ENCODE measurements at places on chromosomes 5 and 9.

DNA sequence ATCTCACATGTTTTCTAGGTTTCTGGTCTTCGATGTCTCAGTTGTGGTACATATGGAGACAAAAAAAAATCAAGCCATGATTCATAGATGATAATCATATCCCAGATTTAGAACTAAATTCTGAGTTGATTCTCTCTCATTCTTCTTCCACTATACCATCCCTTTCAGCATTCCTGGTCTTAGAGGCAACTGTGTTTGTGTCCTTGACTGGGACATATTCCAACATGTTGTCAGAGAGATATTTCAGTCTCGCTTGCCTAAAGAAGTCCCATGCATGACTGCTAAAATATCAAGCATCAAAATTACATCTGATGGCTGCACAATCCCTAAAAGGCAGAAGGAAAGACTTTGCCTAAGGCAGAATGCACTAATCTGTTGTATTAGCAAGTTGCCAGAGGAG, 236.6 kb downstream of the PSAT1 start:
- DNase-seq = no peak

GRCh38 chr9:87278971-87279733, 218.5 kb upstream of the DAPK1 start:
- no peak for DNase-seq

GRCh38 chr5:140174465-140175366, at the start of gene CYSTM1:
TSS of gene CYSTM1 (plus strand) at chr5:140175188. CDS start at chr5:140194466, 19,278 bp downstream.
- DNase-seq = peak; percentile 97

DNA sequence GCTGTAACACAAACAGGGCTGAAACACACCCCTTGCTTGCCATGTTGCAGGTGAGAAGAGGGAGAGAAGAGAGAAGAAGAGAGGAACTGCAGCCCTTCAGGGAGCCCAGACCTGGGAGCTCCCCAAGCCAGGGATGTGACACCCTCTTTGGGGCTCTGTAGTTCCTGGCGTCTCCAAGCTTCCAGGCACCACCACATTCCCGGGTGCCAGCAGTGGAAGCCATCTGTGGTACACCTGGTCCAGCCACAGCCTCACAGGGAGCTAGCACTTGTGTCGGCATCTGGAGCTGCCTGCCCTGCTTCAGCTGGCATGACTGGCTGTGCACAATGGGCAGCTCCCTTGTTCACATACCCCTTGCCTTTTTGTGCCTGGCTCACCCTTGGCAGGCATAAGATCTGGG, 182.1 kb downstream of the DEPDC1B start:
- no peak for DNase-seq

DNA sequence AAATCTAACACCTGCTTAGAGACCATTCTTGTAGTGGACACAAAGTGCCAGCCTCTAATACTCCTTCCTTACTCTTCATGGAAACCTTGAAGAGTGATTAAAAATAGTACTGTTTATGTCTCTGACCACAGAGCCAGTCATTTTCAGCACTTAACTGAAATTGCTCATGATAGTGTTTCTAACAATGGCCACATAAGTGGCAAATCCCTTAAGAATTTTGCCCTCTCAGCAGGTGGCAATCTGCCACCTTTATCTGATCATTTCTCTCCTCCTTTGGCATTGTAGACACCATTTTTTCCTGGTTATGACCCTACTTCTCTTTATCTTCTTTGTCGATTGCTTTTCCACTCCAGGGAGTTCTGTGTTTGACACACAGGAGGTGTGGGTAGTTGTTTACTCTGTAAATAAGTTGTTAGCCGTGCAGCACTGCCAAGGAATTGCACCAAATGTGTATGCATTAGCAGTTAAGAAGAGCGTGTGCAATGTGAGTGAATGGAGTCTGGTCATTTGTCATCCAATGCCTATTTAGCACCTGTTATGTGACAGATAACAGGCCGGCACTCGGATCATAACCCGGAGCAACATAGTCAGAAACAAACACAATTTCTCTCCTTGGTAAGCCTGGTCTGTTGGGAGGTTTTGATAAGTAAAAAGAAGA, 36.8 kb upstream of the STARD4 start:
- DNase-seq = no peak

DNA sequence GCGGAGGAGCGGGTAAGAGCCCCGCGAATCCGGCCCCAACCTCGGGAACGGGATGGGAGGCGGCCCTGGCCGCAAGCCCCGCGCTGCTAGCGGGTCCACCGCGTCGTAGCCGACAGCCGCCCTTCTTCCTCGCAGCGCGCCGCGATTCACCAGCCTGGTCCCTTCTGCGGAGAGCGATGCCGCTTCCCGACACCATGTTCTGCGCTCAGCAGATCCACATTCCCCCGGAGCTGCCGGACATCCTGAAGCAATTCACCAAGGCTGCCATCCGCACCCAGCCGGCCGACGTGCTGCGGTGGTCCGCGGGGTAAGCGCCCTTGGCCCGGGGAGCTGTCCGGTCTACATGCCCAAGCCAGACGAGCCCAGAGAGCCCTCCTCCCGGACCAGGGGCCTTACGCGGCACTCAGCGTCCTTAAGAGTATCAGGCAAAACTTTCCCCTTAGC, 335 bp downstream of the ROPN1L start:
- DNase-seq = no peak

DNA sequence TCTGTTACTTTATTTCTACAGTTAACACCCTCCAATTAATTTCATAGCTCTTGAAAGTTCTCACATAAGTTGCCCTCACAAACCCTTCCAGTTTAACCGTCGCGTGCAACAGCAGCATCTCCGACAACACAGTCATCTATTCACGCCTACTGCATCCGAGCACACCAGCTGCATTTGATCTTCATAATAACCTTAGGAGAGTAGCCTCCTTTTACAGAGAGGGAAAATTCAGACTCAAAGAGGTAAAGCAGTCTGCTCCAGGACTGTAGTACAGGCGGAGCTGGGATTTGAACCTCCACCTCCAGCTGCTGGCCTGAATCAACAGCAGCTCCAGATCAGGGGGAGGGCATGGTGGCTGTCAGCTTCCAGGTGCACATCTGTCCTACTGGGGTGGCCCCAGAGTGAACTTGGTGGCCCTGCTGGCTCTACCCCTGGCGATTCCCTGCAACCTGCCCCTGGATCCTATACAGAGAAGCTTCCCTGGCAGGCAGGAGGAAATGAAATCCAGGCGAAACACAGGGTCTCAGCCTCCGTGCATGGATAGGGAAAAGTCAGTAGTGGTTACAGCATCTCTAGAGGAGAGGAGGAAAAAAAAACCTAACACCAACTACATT, 71.6 kb upstream of the UNC5A start:
- DNase-seq = no peak

GRCh38 chr5:94024620-94025019, 283.2 kb upstream of the POU5F2 start:
- no peak for DNase-seq

DNA sequence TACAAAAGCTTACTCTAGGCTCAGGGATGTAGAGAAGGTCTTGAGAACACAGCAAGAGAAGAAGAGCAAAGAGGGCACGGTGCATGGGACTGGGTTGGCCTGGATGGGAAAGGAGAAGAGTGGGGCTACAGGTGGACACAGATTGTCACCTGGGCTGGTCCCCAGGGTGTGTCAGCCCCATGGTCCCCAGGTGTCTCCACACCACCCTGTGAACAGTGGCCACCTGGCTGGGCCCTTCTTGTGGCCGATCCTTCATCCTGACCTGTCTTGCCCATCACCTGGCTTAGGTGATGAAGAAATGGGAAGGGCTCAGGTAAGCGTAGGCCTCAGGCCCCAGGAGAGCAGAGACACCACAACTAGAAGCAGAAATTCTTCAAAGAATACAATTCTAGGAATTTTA, 188.9 kb downstream of the TENT4A start:
- DNase-seq = no peak

DNA sequence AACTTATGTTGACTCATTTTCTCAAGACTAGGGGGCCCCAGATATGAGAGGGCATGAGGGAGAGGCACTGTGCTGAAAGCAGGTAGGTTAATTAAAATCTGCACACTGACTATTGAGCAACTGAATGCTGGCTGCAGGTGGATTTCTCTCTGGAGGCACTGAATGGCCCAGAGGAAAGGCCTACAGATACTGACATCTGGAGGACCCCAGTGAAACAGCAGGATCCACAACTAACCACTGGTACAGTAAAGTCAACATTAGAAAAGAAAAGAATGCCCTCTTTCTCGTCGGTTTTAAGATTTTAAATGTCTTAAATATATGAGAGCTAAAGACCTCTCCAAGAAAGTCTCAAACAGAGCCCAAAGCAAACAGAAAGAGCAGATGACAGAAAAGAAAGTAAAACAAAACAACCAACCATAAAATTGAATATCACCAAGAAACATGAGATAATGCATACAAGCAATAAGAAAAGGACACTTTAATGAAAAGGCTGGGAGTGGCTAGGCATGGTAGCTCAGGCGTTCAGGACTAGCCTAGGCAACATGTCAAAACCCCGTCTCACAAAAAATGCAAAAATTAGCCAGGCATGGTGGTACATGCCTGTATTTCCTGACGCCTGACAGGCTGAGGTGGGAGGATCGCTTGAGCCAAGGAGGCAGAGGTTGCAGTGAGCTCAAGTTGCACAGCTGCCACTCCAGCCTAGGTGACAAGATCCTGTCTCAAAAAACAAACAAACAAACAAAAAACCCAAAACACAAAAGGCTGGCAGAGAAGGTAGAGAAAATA, 43.3 kb downstream of the PUM3 start:
- no peak for DNase-seq

- DNase-seq = peak; percentile 81
Measured at GRCh38 chr5:956941-957747, 51.5 kb upstream of the NKD2 start.

DNA sequence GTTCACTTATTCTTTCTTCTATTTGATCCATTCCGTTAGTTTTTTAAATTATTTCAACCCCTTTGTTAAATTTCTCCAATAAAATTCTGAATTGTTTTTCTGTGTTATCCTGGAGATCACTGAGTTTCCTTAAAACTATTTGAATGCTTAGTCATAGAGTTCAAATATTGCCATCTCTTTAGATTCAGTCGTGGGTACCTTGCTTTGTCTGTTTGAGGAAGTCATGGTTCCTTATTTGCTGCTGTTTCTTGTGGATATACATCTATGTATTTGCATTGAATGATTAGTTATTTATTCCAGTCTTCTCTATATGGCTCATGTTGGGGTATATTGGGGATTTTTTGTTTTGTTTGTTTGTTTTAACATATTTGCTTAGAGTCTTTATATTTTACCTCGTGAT, 80.6 kb downstream of the HINT1 start:
- no peak for DNase-seq

DNA sequence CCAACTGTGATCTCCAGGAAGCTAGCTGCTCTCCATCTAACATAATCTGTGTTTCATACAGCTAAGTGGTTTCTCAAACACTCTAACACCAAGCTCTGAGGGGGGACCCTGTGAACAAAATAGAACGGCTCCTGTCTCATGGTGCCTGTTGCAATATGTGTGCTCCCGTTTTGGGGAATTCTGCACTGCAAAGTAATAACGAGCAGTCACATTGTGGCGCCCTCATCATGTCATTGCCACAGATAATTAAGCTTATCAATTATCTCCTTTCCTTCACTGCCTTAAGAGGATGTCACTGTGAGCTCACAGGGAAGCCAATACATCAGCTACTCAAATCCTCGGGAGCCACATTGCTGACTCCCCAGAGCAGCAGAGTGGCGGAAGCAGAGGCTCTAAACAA, 416.2 kb downstream of the SPOCK1 start:
- no peak for DNase-seq

- DNase-seq = no peak
Measured at GRCh38 chr5:40618926-40619325, 60.8 kb upstream of the PTGER4 start.

GRCh38 chr5:69432412-69433206, 17.7 kb downstream of the MARVELD2 start:
- DNase-seq = no peak

DNA sequence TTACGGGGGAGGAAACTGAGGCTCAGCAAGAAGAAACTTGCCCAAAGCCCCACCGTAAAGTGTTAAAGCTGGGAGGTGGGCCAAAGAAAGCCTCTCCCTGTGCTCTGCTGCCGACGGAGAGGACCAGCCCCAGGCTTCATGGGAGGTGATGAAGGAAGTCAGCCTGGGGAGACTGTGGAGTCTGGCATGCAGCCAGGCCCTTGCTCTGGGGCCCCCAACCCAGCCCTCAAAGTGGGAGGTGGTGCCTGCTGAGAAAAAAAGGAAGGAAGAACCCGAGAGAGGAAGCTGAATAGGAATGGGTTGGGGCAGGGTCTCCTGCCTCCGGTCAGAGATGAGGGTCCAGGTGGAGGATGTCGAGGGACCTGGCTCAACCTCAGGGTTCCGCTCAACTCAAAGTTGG, 3.8 kb downstream of the RNF44 start:
- DNase-seq = no peak

DNA sequence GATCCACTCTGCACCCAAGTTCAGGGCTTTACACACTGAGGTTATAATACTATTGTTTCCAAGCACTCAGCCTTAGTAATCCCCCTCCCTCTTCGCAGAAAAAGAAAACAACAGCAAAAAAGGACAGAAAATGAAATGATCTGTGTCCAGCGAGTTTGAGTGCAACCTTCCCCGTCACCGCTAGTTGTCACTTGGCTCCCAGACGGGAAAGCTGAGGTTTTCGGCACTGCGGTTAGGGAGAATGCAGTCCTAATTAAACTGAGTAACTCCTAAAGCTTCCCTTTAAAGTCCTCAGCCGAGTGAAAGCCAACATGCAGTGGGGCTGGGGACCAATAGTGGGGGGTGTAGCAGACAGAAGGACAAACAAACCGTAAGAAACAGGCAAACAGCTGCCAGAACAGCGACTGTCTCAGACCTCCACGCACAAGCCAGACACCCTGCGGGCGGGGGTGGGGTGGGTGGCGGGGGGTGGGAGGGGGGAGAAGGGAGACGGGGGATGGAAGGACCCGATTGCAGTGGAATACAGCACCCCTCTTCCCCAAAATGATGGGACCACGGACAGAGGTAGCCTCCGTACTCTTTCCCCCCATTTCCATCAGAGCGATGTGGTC, 680 bp downstream of the GLRA1 start:
- DNase-seq = no peak

DNA sequence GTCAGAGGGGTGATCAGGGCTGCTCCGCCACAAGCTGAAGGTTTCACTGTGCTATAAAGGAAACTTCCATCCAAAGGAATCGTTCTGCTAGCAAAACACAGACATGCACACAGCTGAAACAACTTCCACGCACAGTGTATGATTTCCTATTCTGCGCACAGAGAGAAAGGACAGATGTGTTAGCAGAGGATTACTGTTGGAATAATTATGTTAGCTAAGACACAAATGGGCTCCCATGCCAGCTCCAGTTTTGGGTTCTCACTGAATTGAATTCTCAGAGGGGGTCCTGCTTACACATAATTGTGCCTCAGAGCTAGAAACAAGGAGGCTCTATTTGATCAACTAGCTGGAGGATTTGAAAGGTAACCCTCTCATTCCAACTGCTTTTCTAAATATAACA, 352.4 kb downstream of the IRX2 start:
- no peak for DNase-seq
